Right ventricle myocardium inferior (tissue), 1 donor: ENCODE measurements at places on chromosomes 1 and 21. TPM values are rescaled to one million over a fixed set of nuclear protein-coding genes. Genes with fewer than 3 reads are reported as not detected.

GRCh38 chr1:182120411-182121258 is 59.1 kb upstream of the ZNF648 start:
- DNase-seq: no peak

CCDC30 gene
- 1.9 TPM for total RNA-seq

DNA sequence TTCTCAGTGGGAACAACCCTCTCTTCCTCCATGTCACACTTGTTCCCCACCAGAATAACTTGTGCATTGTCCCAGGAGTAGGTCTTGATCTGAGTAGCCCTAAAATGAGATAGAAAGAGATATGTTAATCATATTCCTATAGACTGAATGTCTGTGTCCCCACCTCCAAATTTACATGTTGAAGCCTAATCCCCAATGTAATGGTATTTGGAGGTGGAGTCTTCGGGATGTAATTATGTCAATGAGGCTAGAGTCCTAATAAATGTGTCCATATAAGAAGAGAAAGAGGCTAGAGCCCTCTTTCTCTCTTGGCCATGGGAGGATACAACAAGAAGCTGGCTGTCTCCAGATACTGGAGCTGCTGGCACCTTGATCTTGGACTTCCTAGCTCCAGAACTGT is 54.8 kb upstream of the NRDC start:
- DNase-seq: no peak

- no peak for DNase-seq
Observed at GRCh38 chr1:211577277-211577818, 1.6 kb downstream of the SLC30A1 start.

- DNase-seq: no peak
Observed at GRCh38 chr1:44281962-44282703, 68.9 kb downstream of the DMAP1 start.

DNA sequence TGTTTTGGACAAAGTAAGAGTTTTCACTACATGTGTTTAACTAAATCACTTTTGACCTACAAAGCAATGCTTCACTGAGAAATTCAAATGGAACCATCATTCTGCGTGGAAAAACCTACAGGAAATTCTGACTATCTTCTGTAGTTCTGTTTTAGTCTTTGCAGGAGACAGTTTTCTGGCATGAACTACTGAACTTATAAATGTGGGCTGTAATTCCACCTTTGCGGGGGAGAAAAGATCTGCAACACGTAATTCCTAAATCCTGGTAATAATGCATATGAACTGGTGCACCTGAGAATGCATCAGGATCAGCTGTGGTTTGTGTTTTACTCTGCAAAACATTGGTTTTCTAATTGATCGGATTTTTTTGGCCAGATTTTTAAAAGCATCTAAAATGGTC is 106.0 kb downstream of the VPS13D start:
- DNase-seq: no peak

DNA sequence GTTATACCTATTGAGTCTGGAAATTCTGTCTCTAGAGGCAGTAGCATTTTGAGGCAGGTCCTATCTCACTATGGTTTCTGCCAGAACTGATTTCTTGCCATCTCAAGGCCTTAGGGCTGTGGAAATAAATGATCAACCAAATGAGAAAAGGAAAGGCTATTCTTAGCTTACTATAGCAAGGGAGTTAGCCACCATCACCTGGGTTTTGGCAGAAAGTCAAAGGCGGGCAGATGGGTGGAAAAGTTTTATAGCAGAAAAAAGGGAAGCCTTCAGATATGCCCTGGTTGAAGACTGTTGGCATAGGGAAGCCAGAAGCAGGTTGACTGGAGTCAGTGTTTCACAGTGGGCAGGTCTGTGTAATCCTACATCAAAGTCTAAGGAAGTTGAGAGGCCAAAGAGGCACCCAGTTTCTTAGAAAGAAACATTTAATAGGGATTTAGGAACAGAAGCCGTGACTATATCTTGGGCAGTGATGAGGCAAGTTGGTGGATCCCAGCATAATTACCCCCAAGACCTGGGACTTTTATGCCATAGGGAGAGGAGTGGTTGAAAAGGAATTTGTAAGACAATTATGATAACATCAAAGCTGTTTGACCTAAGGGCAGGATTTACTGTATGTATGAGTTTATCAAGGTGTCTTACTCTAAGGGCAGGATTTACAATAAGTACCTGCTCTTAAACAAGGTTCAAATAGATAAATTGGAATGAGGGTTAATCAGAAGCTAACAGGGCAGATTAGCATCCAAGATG is 29.7 kb downstream of the CTH start:
- no peak for DNase-seq

POU3F1 gene
- 0.11 TPM for total RNA-seq

GRCh38 chr1:209561532-209561931 is 22.0 kb upstream of the CAMK1G start:
- DNase-seq: no peak

DNA sequence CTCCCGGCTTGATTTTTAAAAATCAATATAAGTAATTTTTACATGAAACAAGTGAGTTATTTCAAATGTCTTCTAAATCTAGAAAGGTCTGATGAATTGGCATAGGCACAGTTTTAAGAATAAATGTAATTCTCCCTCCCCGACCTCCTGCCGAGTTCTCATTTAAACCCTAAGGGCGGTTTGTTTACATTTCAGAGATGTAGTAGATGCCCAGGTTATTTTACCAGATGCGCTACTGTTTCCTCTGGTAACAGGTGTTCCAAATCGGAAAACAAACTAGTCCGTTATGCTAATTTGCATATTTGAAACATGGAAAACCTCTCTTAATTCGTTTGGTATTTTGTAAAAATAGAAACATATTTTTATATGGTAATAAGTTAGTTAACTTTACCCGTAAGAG is 53.8 kb upstream of the CFAP126 start:
- DNase-seq: no peak

RBBP4 gene
- total RNA-seq: 102 TPM
